ENCODE measurements at places on chromosomes 3 and 15. TPM values are rescaled to one million over a fixed set of nuclear protein-coding genes. Genes with fewer than 3 reads are reported as not detected.

The ACOX2 gene
- total RNA-seq = not detected

DNA sequence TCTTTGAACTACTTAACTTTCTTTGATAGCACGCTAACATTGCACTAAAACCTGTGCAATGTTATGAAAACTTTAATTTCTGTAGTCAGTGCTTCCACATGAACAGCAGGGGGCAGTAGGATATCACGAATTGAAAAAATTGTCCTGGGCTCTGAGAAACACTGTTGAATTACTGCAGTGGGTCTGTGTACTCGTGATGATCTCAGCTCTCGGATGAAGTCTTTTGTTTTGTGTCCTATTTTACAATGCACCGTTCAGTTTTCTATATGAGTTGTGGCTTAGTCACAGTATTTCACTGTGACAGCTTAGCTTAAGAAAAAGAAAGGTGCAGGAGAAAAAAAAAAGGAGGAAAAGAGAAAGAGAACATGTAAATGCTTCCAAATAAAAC, 141.3 kb upstream of the CCDC54 start:
- no peaks in the 10 kb centered on the region for H3K27me3 ChIP-seq
- H3K36me3 ChIP-seq = no peaks in the 10 kb centered on the region
- DNase-seq = peak; percentile 82
- H3K4me3 ChIP-seq = peak overlapping the region; percentile 30

GRCh38 chr3:195897853-195898415, 10.4 kb downstream of the TNK2 start:
- H3K4me1 ChIP-seq = peaks cover 80% of the 10 kb centered on the region
- H3K36me3 ChIP-seq = no peaks in the 10 kb centered on the region
- H3K27me3 ChIP-seq = no peaks in the 10 kb centered on the region
- no peak overlapping the region for H3K4me3 ChIP-seq
- peak; percentile 18 for DNase-seq

- no peaks in the 10 kb centered on the region for H3K27me3 ChIP-seq
- peaks cover 8% of the 10 kb centered on the region for H3K4me1 ChIP-seq
- H3K4me3 ChIP-seq = no peak overlapping the region
- no peak overlapping the region for H3K27ac ChIP-seq
Observed at GRCh38 chr3:188306435-188307005, 152.6 kb downstream of the LPP start.

- H3K36me3 ChIP-seq = peaks cover 2% of the 10 kb centered on the region
- H3K27ac ChIP-seq = peak overlapping the region; percentile 15
- H3K4me1 ChIP-seq = peaks cover 78% of the 10 kb centered on the region
- peak overlapping the region; percentile 67 for H3K4me3 ChIP-seq
Observed at GRCh38 chr15:91855684-91856489, 2.4 kb downstream of the SLCO3A1 start.

DNA sequence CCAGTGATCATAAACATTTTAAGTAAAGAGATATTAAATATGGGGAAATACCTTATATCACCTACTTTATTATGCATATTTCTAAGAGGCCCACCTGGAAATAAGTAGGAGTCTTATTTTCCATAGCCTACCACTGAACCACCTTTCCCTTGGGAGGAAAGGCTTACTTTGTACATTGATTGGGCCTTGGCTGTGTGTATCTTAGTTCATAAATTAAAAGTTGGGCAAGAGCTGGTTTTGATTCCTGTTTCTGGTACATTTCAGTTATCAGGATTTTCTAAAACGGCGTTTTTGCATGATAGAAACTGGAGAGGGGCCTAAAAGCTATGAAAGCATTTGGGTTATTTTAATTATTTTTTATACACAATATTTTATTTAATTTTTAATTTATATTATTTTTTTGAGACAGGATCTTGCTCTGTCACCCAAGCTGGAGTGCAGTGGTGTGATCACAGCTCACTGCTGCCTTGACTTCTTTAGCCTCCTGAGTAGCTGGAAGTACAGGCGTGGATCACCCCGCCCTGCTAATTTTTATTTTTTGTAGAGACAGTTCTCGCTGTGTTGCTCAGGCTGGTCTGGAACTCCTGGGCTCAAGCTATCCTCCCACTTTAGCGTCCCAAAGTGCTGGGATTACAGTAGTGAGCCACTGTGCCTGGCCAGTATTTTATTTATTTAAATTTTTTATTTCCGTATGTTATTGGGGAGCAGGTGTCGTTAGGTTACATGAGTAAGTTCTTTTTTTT, 2.6 kb downstream of the GMPS start:
- no peaks in the 10 kb centered on the region for H3K27me3 ChIP-seq
- H3K4me1 ChIP-seq = peaks cover 23% of the 10 kb centered on the region
- no peak overlapping the region for H3K27ac ChIP-seq
- H3K4me3 ChIP-seq = no peak overlapping the region
- H3K36me3 ChIP-seq = no peaks in the 10 kb centered on the region
- DNase-seq = no peak

GRCh38 chr3:131903988-131904415, 130.8 kb downstream of the CPNE4 start:
- H3K27me3 ChIP-seq = no peaks in the 10 kb centered on the region
- H3K4me1 ChIP-seq = no peaks in the 10 kb centered on the region
- H3K4me3 ChIP-seq = no peak overlapping the region
- no peaks in the 10 kb centered on the region for H3K36me3 ChIP-seq
- no peak for DNase-seq

- no peak overlapping the region for H3K27ac ChIP-seq
- no peaks in the 10 kb centered on the region for H3K27me3 ChIP-seq
Observed at GRCh38 chr3:72421126-72421525, 427.1 kb downstream of the SHQ1 start.

The CASR gene
- 0.03 TPM for total RNA-seq

DNA sequence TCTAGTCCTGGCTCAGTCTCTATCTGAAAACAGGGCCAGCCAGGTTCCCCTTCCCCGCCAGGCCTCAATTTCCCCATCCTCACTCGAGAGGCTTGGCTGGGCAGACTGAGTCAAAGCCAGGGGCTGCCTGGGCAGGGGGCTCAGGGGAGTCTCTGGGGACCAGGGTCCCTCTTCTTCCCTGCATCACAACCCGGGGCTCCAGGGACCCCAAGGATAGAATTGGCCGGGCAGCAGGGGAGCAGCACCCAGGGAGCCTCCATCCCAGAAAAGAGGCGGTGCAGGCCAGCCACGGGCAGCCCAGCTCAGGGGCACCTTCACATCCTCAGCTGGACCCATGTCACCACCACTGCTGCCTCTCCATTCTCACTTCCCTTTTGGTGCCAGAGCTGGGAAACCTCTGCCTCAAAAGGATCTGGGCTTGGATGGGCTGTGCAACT, 13.3 kb upstream of the PLXND1 start:
- no peaks in the 10 kb centered on the region for H3K27me3 ChIP-seq
- H3K4me1 ChIP-seq = peaks cover 14% of the 10 kb centered on the region

The MGLL gene
- 0.28 TPM for total RNA-seq

DNA sequence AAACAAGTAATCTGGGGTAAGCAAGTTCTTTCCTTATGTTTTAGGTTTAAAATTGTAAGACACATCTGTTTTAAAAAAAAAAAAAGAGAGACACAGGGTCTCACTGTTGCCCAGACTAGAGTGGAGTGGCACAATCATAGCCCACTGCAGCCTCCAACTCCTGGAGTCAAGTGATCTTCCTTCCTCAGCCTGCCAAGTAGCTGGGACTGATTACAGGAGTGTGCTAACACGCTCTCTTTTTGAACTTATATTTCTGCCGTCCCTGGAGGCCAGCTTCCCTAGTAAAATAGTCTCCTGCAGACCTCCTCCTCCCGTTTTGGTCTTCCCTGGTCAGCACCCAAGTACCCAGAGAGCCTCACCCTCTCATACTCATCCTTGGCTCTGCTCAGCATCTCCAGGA, 35.5 kb downstream of the DCP1A start:
- peaks cover 51% of the 10 kb centered on the region for H3K36me3 ChIP-seq
- H3K27me3 ChIP-seq = no peaks in the 10 kb centered on the region
- H3K4me3 ChIP-seq = no peak overlapping the region
- H3K27ac ChIP-seq = no peak overlapping the region
- H3K4me1 ChIP-seq = no peaks in the 10 kb centered on the region

The AGTR1 gene
- not detected for total RNA-seq

- DNase-seq = no peak
- H3K36me3 ChIP-seq = peaks cover 81% of the 10 kb centered on the region
- H3K27me3 ChIP-seq = no peaks in the 10 kb centered on the region
- no peak overlapping the region for H3K27ac ChIP-seq
Observed at GRCh38 chr3:194661946-194662345, 10.0 kb downstream of the LSG1 start.

DNA sequence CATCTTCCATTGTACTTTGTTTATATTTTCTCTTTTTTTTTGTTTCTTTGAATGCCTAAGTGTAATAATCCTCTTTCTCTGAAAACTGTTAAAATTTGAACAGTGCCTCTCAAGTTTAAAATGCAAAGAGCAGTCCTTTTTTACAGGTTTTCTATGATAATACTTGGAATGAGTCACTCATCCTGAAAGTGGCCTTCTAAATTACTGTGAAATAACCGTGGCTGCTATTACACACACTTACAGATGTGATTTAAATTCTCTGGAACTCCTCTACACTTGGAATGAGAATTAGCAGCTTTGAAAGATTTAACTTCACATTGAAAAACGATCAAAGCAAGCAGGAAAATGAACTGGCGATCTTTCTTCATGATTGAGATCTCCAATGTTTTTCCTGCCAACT, 105.9 kb downstream of the ROBO1 start:
- no peak for DNase-seq
- H3K4me1 ChIP-seq = no peaks in the 10 kb centered on the region
- H3K27ac ChIP-seq = no peak overlapping the region
- no peaks in the 10 kb centered on the region for H3K36me3 ChIP-seq

DNA sequence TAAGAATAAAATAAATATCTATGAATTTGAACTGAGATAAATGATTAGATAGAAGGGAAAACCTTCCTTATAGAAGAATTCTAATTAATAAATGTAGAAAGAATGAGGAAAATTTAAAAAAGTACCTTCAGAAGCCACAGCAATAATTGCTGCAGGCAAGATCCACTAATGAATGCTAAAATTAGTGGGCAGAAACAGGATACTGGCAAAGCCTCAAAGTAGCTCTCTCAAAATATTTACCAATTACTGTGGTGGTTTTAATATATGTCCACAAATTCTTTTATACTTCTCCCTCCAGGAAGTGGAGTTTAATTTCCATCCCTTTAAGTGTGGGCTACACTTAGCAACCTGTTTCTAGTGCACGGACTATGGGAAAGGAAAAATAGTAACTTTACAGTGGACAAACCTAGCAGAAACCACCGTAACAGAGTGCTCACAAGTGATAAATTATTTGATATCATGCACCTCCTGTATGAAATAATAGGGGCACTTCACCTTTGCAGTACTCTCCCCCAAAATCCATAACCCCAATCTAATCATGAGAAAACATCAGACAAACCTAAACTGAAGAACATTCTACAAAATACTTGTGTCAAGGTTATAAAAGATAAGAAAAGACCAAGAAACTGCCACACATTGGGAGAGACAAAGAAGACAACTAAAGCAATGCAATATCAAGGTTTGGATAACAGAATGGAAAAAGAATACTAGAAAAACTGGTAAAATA, 6.8 kb downstream of the PEAK1 start:
- DNase-seq = no peak
- H3K4me1 ChIP-seq = peaks cover 6% of the 10 kb centered on the region

DNA sequence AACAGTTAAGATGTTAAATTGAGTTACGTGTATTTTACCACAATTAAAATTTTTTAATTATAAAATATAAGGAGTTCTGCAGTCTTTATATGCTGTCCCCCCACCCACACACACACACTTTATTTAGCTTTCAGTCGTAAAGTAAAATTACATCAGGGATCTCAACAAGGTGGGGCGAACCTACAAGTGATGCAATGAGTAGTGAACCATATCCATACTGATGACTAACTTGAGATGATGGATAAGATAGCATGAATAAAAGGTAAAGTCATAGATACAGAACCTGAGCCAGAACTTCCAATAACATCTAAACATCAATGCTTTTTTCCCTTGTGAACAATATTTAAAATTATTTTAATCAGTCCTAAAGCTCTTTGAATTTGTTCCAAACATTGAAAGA, 77.2 kb downstream of the VPS13C start:
- no peak overlapping the region for H3K27ac ChIP-seq
- no peak overlapping the region for H3K4me3 ChIP-seq
- DNase-seq = no peak
- H3K4me1 ChIP-seq = no peaks in the 10 kb centered on the region
- no peaks in the 10 kb centered on the region for H3K27me3 ChIP-seq

- H3K4me1 ChIP-seq = no peaks in the 10 kb centered on the region
- H3K27ac ChIP-seq = no peak overlapping the region
- no peaks in the 10 kb centered on the region for H3K36me3 ChIP-seq
- H3K4me3 ChIP-seq = no peak overlapping the region
- DNase-seq = no peak
- no peaks in the 10 kb centered on the region for H3K27me3 ChIP-seq
Observed at GRCh38 chr3:115397433-115397832, 225.9 kb upstream of the GAP43 start.

The WNT5A gene
- total RNA-seq = 0.06 TPM

- H3K27ac ChIP-seq = no peak overlapping the region
- H3K4me3 ChIP-seq = no peak overlapping the region
- DNase-seq = no peak
- peaks cover 11% of the 10 kb centered on the region for H3K4me1 ChIP-seq
- H3K36me3 ChIP-seq = peaks cover 60% of the 10 kb centered on the region
Observed at GRCh38 chr3:101729586-101729985, 5.2 kb downstream of the CEP97 start.

- H3K27ac ChIP-seq = no peak overlapping the region
- no peaks in the 10 kb centered on the region for H3K4me1 ChIP-seq
- DNase-seq = no peak
- H3K4me3 ChIP-seq = no peak overlapping the region
- no peaks in the 10 kb centered on the region for H3K27me3 ChIP-seq
Observed at GRCh38 chr3:167162083-167162482, 218.0 kb downstream of the ZBBX start.

The PARP15 gene
- total RNA-seq = 41.6 TPM

DNA sequence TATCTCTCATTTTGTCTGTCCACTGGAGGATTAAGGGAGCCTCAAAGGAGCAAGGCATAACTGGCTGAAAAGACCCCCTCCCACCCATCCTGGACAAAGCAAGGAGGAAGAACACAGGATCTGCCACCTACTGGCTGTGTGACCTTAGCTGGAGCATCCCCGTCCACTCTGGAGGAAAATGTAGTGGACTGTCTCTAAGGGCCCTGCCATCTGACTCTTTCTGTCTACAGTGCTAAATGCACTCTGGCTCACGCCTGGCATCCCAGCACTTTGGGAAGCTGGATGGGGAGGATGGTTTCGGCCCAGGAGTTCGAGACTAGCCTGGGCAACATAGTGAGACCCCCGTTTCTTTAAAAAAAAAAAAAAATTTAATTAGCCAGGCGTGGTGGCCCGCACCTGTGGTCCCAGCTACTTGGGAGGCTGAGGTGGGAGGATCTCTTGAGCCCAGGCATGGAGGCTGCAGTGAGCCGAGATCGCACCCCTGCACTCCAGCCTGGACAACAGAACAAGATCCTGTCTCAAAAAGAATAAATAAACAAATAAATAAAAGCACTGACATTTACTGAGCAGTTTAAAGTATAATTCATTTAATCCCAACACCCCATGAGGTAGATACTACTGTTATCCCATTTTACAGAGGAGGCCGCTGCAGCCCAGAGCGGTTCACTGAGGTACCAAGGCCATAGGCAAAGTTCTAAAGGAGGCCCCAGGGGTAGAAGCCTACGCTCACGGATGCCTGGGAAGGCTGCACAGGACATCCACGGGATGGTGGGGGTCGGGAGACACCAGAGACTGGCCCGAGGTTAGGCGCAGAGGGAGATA, 1.1 kb downstream of the TBC1D2B start:
- H3K27me3 ChIP-seq = no peaks in the 10 kb centered on the region
- H3K27ac ChIP-seq = peak overlapping the region; percentile 68
- H3K4me3 ChIP-seq = peak overlapping the region; percentile 96
- DNase-seq = no peak
- H3K4me1 ChIP-seq = peaks cover 53% of the 10 kb centered on the region

Measured in CD4-positive, alpha-beta T cell (primary cell).